ENCODE measurements at places on chromosomes 3 and 15.

- H3K4me3 ChIP-seq = no peak overlapping the region
- no peaks in the 10 kb centered on the region for H3K27me3 ChIP-seq
- no peak overlapping the region for H3K27ac ChIP-seq
- H3K4me1 ChIP-seq = no peaks in the 10 kb centered on the region
These were observed 11.3 kb downstream of the SHQ1 start for GRCh38 chr3:72836923-72837322.

DNA sequence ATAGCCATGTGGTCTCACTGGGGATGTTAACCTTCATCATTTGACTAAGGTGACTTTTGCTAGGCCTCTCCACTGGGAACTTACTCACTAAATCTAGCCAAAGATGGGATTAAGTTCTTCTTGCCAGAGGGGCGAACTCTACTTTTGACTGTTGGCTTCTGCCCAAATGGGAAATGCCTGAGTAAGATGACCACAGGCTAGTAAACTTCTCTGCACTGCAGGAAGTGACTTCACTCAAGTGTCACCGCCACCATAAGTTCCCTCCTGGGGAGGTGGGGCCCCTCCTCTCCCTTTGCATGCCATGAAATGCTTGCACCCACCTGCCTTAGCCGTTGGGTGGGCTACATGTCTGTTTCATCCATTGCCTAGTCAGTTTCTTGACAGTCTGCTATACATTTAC lies 388.3 kb downstream of the FEZF2 start:
- DNase-seq = no peak
- H3K4me1 ChIP-seq = peaks cover 3% of the 10 kb centered on the region

- no peaks in the 10 kb centered on the region for H3K36me3 ChIP-seq
- H3K27me3 ChIP-seq = no peaks in the 10 kb centered on the region
- peak overlapping the region; percentile 87 for H3K4me3 ChIP-seq
- H3K27ac ChIP-seq = 0 out of 2 replicates have a peak overlapping the region, but pooled peaks have one; percentile 53
- H3K4me1 ChIP-seq = peaks cover 19% of the 10 kb centered on the region
These were observed 986 bp downstream of the KPNA4 start for GRCh38 chr3:160564258-160564911.

- H3K27ac ChIP-seq = no peak overlapping the region
- H3K27me3 ChIP-seq = no peaks in the 10 kb centered on the region
- peaks cover 13% of the 10 kb centered on the region for H3K4me1 ChIP-seq
- H3K4me3 ChIP-seq = no peak overlapping the region
These were observed 119.5 kb upstream of the SNRPN start for GRCh38 chr15:24835301-24835700.

GRCh38 chr3:194691481-194692283 lies 6.0 kb downstream of the FAM43A start:
- H3K36me3 ChIP-seq = no peaks in the 10 kb centered on the region
- peaks cover 10% of the 10 kb centered on the region for H3K27me3 ChIP-seq
- H3K4me3 ChIP-seq = no peak overlapping the region
- H3K4me1 ChIP-seq = peaks cover 14% of the 10 kb centered on the region
- no peak for DNase-seq

DNA sequence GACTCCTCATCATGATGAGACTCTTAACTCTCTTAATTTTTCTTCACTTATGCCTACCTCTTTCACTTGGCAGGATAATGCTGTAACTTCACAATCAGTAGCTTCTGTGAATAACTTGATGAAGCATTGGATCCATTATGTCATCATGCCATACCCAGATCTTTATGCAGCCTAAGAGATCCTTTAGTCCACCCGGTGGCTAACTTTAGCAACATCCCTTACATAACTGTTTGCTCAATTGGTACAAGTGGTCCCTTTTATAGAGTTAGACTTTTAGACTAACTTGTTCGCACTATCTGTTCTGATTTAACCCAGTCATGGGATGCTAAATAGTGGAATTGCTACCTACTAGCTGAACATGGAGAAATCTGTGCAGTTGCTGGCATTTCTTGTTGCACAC lies 184.5 kb downstream of the USP13 start:
- H3K4me1 ChIP-seq = peaks cover 18% of the 10 kb centered on the region
- no peaks in the 10 kb centered on the region for H3K36me3 ChIP-seq
- no peak overlapping the region for H3K27ac ChIP-seq
- no peaks in the 10 kb centered on the region for H3K27me3 ChIP-seq
- H3K4me3 ChIP-seq = no peak overlapping the region

DNA sequence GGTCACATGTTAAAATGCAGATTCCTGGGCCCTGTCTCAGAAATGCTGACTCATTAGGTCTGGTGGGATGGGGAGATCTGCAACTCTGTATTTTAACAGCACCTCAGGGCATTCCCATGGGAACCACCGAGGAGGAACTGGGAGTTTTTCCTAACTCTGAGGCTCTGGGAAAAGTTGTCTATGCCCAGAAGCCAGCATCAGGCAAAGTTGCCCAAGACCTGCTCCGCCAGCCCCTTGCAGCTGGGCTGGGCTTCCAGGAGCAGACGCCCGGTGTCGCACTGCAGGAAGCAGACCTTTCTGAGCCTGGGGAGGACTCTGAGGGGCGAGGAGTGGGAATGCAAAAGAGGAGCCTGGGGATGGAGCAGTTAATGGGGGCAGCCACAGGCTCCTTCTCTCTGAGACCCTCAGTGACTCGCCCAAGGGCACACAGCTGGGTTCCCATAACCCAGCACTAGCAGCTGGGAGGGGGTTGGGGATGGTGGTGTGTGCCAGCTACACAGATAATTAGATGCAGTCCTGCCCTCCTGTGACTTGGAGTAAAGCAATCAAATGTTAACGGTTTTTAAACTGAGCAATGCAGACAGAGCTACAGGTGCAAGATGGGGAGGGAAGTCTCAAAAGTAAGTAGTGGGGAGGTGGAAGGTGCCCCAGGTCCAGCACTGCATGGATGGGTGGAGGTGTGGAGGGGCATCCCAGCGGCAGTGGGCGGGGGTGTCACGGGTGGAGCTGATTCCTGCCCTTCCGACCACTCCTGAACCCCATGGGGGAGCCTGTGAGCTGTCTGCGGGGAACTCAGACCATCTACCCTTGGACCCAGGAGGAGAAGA lies 100.4 kb downstream of the LSM3 start:
- H3K27me3 ChIP-seq = no peaks in the 10 kb centered on the region
- 0 out of 2 replicates have a peak overlapping the region, but pooled peaks have one; percentile 13 for H3K4me3 ChIP-seq
- peaks cover 19% of the 10 kb centered on the region for H3K4me1 ChIP-seq
- H3K36me3 ChIP-seq = no peaks in the 10 kb centered on the region
- H3K27ac ChIP-seq = 0 out of 2 replicates have a peak overlapping the region, but pooled peaks have one; percentile 47

GRCh38 chr3:188734395-188734794 lies 437.4 kb upstream of the TPRG1 start:
- no peaks in the 10 kb centered on the region for H3K36me3 ChIP-seq
- no peak overlapping the region for H3K27ac ChIP-seq
- H3K27me3 ChIP-seq = no peaks in the 10 kb centered on the region
- H3K4me3 ChIP-seq = no peak overlapping the region
- no peak for DNase-seq

DNA sequence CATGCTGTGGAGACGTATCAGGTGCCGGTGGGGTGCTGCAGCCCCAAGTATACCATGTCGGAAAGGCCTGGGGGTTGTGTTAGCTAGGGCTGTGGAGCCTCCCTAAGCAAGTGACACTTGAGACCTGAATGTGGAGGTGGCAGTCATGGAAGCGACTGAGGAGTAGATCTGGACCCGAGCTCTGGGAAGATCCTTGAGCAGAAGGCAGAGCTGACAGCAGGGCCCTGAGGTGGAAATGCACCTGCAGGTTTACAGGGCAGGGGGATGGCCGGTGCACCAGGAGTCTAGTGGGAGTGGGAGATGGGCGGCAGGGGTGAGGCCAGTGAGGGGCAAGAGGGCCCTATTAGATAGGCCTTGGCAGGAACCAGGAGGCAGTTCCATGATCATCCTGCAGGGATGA lies 91.8 kb upstream of the PLXNA1 start:
- peaks cover 16% of the 10 kb centered on the region for H3K4me1 ChIP-seq
- no peak overlapping the region for H3K27ac ChIP-seq
- no peak overlapping the region for H3K4me3 ChIP-seq
- no peaks in the 10 kb centered on the region for H3K36me3 ChIP-seq
- no peak for DNase-seq

DNA sequence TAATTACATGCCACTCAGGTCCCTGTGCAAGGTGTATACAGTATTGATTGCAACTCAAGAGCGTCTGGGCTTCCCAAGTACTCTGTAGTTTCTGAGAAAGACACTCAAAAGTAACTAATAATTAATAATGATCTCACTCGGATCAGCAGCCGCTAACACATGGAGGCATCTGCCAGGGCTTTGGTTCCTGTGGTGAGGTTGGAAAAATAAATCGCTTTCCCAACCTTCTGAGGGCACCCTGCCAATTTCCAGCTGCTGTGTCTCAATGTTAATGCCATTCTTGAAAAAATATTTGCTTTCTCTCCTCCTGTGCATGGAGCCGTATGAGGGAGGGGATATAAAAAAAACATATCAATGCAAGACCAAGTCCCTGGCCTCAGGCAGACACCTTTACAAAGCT lies 116.5 kb upstream of the SLC2A2 start:
- no peak for DNase-seq
- no peaks in the 10 kb centered on the region for H3K27me3 ChIP-seq
- H3K27ac ChIP-seq = no peak overlapping the region

GRCh38 chr15:63372753-63373152 lies 8.9 kb downstream of the CA12 start:
- H3K4me3 ChIP-seq = no peak overlapping the region
- H3K4me1 ChIP-seq = peaks cover 17% of the 10 kb centered on the region
- no peak for DNase-seq
- no peak overlapping the region for H3K27ac ChIP-seq

- no peak overlapping the region for H3K4me3 ChIP-seq
- no peaks in the 10 kb centered on the region for H3K36me3 ChIP-seq
- no peak for DNase-seq
- no peaks in the 10 kb centered on the region for H3K27me3 ChIP-seq
- H3K27ac ChIP-seq = no peak overlapping the region
These were observed 48.9 kb downstream of the RFTN1 start for GRCh38 chr3:16464511-16465148.

DNA sequence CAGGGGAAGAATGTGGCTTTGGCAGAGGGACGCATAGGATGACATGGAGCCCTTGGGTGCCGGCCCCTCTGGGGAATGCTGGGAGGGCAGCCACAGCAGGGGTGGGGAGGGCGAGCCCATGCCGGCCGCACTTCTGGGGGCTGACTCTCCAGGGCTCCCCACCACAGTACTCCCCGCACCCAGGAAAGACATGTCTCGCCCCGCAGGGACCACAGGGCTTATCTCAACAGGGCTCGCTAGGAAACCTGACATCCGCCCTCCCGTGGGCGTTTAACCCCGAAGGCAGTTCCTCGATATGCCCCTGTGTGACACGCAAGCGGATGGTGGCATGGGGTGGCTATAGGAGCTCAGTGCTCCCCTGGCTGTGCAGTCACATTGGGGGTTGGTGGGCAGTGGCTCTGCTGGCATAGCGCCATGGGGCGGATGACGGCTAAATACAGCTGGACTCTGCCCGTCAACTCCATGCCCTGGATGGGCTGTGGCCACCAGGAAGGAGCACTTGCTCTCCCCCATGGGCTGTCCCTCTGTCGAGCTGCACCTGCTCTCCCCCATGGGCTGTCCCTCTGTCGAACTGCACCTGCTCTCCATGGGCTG lies 141.4 kb downstream of the ADAMTS17 start:
- H3K36me3 ChIP-seq = no peaks in the 10 kb centered on the region
- H3K4me1 ChIP-seq = no peaks in the 10 kb centered on the region
- H3K27me3 ChIP-seq = no peaks in the 10 kb centered on the region
- no peak overlapping the region for H3K27ac ChIP-seq
- DNase-seq = no peak

DNA sequence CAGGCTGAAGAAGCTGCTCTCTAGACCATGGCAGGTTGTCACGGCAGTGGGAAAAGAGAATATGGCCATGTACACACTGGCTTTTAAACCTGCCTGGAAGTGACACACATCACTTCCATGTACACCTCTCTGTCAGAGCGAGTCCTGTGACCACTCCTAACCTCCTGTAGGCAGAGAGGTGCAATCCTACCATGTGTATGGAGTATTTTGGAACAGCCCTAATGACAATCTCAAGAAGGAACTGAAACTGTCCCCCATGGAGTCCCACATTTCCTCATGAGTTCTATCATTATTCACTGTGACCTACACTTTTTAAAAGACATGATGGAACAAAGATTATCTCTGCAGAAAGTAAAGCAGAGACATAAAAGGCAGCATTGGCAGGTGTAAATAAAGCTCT lies 153.4 kb upstream of the PFN2 start:
- no peaks in the 10 kb centered on the region for H3K27me3 ChIP-seq
- DNase-seq = no peak
- H3K4me3 ChIP-seq = no peak overlapping the region
- H3K27ac ChIP-seq = no peak overlapping the region

DNA sequence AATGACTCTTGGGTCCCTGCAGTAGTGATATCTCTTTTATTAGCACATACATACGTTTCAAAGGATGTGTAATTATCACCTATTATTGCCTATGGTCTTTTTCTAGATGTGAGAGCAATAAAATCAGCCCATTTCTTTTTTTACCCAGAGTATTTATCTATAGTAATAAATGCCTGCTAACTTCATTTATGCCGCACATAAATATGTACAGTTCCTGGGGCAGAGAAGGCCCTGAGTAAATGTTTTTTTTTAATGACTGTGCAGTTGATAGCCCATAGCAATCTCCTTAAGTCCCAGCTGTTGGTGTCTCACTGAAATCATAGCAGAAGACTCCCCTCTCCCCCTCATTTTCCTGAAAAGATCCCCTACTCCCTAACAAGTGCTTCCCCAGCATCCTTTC lies 16.7 kb downstream of the RAB8B start:
- no peaks in the 10 kb centered on the region for H3K36me3 ChIP-seq
- H3K27ac ChIP-seq = no peak overlapping the region
- no peak overlapping the region for H3K4me3 ChIP-seq
- no peak for DNase-seq
- peaks cover 20% of the 10 kb centered on the region for H3K4me1 ChIP-seq
- no peaks in the 10 kb centered on the region for H3K27me3 ChIP-seq

DNA sequence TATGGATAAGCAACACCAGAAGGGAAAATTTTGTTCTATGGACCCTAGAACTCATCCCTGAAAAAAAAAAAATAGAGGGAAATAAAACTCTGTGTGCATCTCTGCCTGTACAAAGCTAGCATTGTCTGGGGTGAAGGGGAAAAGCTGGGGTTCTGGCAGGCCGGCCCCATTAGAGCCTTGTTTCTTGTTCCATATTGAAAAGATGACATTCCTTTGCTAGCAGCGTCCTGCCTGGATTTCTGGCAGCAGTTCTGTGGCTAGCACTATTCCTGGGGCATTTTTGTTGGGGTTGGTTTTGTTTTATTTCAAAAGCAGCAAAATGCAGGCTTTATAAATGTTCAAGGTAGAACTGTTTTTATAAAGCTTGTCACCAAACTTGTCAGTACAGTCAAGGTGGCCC lies 45.2 kb downstream of the RARB start:
- no peak overlapping the region for H3K27ac ChIP-seq
- no peaks in the 10 kb centered on the region for H3K36me3 ChIP-seq
- no peak overlapping the region for H3K4me3 ChIP-seq
- H3K4me1 ChIP-seq = peaks cover 12% of the 10 kb centered on the region

DNA sequence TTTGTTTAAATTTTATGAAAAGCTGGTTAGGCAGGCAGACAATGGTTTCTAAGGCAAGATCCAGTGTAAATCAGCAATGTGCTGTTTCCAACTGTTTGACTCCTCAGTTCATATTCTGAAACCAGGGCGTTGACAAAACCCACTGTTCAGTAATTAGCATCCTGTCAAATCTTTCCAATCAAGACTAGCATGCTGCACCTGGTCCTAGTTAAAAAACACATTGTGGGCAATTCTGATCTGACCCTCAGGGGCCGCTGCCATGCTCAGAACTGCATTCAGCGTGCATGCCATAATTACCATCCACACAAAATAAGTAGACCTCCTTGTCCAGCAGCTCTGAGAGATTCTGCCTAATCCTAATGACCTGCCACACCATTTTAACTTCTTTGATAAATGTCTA lies 20.9 kb upstream of the RBP1 start:
- no peak overlapping the region for H3K27ac ChIP-seq
- no peak for DNase-seq
- H3K27me3 ChIP-seq = no peaks in the 10 kb centered on the region
- H3K4me1 ChIP-seq = peaks cover 14% of the 10 kb centered on the region
